Foreskin fibroblast (primary cell): ENCODE measurements at places on chromosomes 1 and 21.

GRCh38 chr1:111480674-111481073 is 6.9 kb downstream of the C1orf162 start:
- no peak for DNase-seq

DNA sequence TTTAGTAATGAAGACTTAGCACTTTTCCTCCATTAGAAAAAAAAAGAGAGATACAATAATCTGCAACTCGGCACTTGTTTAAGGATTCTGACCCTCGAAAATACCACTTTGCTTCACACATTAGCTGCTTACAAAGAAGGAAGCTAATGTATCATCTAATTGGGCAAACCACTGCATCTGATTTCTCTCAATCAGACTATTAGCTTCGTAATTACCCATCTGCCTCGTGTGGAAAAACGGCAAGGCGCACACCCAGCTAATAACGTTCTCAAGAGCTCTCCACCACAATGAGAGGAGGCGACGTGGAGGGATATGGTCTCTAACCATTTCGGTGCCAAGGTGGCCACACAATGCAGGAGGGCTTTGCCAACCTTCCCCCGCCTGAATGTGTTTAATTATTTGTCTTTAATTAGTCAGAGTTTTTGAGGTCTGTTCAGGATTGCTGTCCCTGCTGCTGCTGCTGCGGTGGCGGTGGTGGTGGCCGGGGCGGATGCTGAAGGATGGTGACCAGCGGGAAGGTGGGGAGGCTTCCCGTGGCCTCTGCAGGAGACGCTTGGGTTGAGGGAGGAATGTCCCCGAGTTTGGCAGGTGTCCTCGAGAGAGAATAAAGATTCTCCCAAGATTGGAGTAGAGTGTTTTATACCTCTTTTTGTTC is 374.5 kb downstream of the RPS6KC1 start:
- no peak for DNase-seq

DNA sequence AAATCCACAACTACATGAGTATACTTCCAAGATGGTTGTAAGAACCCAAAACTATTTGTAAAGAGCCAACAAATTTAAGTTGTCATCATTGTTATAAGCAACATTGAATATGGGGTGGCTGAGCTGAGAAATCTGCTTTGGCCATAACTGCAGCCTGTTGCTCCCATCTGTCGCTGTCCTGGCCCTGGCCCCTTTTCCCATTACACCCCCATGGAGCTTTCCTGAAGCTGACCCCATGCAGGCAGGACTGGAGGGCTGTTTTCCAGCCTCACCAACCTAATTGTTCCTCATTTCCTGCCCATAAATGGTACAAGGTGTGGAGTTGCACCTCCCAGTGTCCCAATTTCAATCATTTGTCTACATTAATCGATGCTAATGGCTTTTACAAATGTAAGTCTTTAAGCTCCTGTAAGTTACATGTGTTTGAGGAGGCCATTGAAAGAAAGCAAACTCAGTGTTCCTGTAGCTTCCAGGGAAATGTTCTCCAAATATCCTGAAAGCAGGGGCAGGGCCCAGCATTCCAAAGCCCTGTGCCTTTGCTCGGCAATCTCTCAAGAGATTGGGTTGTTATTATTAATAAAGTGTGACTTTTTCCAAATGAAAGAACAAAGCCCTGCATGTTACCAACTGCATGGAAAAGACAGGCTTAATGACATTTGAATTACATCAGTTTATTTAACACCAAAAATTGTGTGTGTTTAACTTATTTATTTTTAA is 545.9 kb downstream of the PLPP3 start:
- no peak for DNase-seq

GRCh38 chr1:227944090-227944930 is 3.4 kb downstream of the WNT9A start:
- DNase-seq, result no peak

DNA sequence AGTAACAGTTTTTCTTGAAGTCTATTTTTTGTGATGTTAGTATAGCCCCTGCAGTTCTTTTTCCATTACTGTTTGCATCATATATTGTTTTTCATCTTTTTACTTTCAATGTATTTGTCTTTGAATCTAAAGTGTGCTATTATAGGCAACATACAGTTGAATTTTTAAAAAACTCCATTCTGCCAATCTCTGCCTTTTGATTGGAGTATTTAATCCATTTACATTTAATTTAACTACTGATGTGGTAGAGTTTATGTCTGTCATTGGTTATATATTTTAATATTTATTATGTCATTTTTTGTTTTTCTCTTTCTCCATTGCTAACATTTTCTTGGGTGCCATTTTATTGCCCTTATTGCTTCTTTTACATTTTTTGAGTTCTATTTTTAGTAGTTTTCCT is 296.3 kb downstream of the HMCN1 start:
- no peak for DNase-seq

- DNase-seq, result no peak
Observed at GRCh38 chr21:41759214-41759840, 7.5 kb downstream of the RIPK4 start.

DNA sequence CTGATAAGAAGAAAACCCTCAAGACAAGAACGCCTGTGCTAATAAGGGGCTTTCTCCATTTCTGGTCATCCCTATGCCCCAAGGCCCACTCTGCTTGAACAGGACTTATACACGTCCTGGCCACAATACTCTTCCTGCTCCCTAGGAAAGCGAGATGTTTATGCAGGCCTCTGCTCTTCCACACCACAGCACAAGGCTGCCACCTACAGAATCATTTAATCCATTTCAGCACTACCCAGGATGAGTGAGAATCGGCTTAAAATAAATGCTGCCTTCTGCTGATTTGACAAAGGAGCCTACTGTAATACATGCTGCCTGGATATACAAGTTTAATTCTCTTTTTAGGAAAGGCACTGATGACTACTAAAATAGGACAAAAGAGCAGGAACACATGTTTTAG is 29.4 kb downstream of the FRRS1 start:
- DNase-seq, result peak; percentile 48

GRCh38 chr1:41320895-41321676 is 40.1 kb upstream of the FOXO6 start:
- DNase-seq, result no peak

- peak; percentile 85 for DNase-seq
Observed at GRCh38 chr1:112544751-112545150, 36.0 kb downstream of the WNT2B start.
